ENCODE measurements at places on chromosomes 16 and 17. TPM values are rescaled to one million over a fixed set of nuclear protein-coding genes. Genes with fewer than 3 reads are reported as not detected.

The MRPS23 gene
- total RNA-seq, result 17.0 TPM

The KRTAP4-3 gene
- not detected for total RNA-seq

The VAT1L gene
- not detected for total RNA-seq

The SEPTIN12 gene
- not detected for total RNA-seq

The CDRT15L2 gene
- total RNA-seq, result not detected

The ASB16 gene
- not detected for total RNA-seq

The CCL16 gene
- not detected for total RNA-seq

The WNT3 gene
- total RNA-seq, result not detected

The TNFRSF17 gene
- not detected for total RNA-seq

The EFCAB3 gene
- not detected for total RNA-seq

The TBC1D26 gene
- total RNA-seq, result not detected

The CFAP119 gene
- total RNA-seq, result 2.0 TPM

The LGALS9 gene
- 64.7 TPM for total RNA-seq

The RUNDC3A gene
- 0.55 TPM for total RNA-seq

The HOXB8 gene
- not detected for total RNA-seq

The HS3ST3A1 gene
- total RNA-seq, result not detected

The CHST4 gene
- not detected for total RNA-seq

The TOX3 gene
- not detected for total RNA-seq

The CEP112 gene
- 4.3 TPM for total RNA-seq

The ABCA8 gene
- not detected for total RNA-seq

The CPD gene
- 43.1 TPM for total RNA-seq

The EMP2 gene
- not detected for total RNA-seq

The LGALS9B gene
- total RNA-seq, result not detected

The KRT12 gene
- not detected for total RNA-seq

The CMTM1 gene
- total RNA-seq, result 3.6 TPM

The SBK1 gene
- total RNA-seq, result 14.7 TPM

The OR2C1 gene
- not detected for total RNA-seq

The TEKT5 gene
- total RNA-seq, result not detected

The SLC16A11 gene
- 0.40 TPM for total RNA-seq

The THOC6 gene
- total RNA-seq, result 23.7 TPM

The APOBR gene
- total RNA-seq, result 13.6 TPM

The NACA2 gene
- total RNA-seq, result not detected

The KRT32 gene
- total RNA-seq, result not detected

The SEPTIN1 gene
- total RNA-seq, result 220 TPM

The TPSD1 gene
- not detected for total RNA-seq

The MINK1 gene
- total RNA-seq, result 263 TPM

The NXN gene
- 4.4 TPM for total RNA-seq

The MYH1 gene
- not detected for total RNA-seq

The ALOX15B gene
- total RNA-seq, result not detected

The IRX5 gene
- total RNA-seq, result not detected

The OR1A1 gene
- total RNA-seq, result not detected

The RPH3AL gene
- total RNA-seq, result 3.5 TPM

The CLEC18B gene
- 2.4 TPM for total RNA-seq

The NLRP1 gene
- 200 TPM for total RNA-seq

All from T-helper 17 cell (primary cell).